Activated CD4-positive, alpha-beta T cell treated with anti-CD3 and anti-CD28 coated beads, Interleukin-2, amount 10 ng/mL, durations not matched to agents 24 days and 14 days (primary cell): ENCODE measurements at places on chromosomes 4 and X.

DNA sequence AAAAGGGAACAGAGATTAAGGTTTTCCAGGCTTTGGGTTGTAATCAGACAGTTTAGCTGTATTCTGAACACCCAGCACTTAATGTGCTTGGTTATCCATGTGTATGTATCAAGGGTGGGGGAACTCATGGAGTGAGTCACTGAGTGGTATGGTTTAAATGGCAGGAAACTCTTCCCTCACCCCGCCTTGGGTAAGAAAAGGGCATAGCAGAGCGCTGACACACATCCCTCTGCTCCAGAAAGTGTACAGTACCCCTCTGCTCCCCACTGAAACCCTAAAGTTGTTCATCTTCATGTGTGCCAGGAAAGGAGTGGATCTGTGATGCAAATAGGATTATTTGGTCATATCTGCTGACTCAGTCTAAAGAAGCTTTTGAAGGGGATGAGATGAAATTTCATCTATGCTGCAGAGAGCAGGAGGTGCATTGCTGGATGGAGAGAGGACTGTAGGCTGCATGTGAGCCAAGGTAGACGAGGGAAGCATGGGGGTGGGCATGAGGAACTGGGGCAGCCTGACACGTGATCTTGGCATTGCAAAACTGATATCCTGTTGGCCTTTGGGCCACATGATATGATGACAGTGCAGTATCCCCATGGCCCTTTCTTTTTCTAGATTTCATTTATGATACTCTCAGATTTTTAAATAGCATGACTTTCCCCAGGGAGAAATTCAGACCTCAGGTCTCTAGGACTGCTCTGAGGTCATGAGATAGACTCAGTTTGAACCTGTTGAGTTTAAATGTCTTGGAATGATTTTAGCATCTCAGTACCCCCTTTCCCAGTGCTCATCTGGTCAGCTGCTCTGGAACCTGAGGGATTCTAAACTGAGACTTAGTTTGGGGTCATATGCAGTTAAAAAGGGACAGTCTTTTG lies 84.8 kb downstream of the TMEM164 start:
- no peak for DNase-seq

DNA sequence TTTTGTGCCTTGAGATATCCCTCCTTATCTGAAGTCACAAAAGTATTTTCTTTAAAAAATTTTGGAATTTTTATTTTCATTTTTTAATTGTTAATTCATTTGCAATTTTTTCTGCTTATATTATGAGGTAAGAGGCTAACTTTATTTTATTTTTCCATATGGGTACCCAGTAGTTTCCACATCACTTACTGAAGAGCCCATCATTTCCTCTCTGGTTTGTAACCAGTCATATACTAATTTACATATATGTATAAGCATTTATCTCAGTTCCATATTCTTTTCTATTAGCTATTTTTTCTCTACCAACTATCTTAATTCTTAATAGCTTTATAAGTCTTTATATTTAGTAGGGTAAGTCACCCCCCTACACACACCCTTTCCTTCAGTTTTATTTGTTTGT lies 27.0 kb downstream of the MGARP start:
- no peak for DNase-seq

GRCh38 chr4:25031077-25031621 lies 403 bp upstream of the LGI2 start:
- peak; percentile 48 for DNase-seq

DNA sequence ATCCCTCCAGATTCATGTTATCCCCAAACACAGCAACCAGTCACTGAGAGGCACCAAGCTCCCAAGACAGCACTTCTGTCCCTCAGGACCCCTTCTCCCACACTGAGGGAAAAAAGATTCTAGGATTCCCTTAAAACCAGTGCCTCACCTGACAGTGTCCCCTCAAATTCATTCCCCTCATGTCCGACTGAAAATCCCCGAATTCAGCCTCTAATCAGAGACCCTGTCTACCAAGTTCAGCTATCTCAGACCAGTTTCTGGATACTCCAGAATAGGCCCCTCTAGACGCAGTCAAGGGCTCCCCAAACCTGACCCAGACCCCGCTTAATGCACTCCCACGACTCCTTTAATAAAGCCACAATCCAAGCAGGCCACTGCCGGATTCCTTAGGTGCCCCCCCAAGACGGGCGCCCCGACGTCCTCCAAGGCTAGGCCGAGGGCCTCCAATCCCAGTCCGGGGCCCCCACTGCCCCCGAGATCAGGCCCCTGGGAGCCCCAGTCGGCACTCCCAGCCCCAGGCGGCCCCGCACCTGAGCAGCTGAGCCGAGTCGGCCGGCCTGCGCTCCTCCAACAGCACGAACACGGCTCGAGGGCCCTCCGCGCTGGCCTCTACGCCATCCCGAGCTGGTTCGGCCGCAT lies 457 bp downstream of the TFE3 start:
- no peak for DNase-seq

DNA sequence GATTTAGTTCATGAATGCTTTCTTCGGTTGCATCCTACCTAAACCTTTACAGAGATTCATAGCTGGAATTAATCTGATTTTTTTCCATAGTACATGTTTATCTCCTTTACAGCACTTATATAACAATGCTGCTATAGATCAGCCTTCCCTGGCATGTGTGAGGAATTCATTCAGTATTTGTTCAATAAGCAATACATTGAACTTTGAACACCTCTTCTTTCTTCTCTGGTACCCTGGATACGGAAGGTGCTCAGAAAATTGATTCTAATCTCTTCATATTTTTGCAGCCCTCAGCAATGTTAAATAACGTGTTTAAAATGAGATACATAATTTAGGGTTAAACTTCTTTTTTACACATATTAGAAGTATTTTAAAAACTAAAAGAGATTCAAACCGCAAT lies 467.4 kb downstream of the TRIML1 start:
- no peak for DNase-seq

DNA sequence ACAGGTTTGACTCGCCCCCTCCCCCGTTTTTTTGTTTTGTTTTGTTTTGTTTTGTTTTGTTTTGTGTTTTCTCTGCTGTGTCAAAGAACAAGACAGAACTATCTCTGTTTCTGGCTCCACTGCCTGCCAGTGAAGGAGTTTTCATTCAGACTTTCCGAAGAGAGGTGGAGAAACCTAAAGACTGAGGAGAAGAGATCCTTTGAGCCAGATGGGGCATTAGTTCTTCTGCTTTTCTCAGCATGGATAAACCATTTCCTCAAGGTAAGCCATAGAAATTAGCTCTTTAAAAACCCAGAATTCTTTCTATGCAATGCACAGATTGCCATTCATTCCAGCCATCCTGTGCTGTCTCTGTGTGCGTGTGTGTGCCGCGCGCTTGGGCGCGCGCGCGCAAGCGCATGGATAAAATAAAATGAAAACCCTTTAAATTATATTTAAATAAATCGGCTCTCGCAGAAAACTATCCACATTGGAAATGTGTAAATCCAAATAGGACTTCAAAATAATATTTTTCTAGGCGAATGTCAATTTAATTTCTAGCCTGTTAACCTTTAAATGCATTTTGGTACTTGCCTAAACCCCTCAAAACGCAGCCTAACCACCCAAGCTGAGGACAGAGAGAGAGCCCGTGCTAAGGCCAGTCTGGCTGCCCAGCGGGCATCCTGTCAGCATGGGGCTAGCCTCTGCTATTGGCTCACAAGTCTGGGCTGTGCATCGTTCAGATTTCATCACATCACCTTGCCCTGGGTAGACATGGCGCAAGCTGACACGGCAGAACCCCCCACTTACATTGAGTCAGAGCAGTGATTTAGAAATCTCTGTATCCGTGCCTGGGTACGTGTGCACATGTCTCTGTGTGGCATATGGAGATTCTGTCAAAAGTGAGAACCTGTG lies 113.0 kb upstream of the VAMP7 start:
- no peak for DNase-seq

DNA sequence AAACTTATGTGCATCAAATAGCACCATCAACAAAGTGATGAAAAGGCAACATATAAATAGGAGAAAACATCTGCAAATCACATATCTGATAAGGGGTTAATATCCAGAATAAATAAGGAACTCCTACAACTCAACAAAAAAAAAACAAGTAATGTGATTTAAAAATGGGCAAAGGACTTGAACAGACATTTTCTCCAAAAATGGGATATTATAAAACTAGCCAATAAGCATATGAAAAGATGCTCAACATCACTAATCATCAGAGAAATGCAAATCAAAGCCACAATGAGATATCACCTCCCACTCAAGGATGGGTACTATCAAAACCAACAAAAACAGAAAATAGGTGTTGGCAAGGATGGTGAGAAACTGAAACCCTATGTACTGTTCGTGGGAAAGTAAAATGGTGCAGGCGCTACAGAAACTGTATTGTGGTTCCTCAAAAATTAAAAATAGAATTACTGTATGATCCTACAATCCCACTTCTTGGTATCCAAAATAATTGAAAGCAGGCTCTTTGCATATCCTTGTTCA lies 2.4 kb downstream of the DNAJB14 start:
- DNase-seq = no peak

- DNase-seq = no peak
These were observed 587.9 kb downstream of the TLL1 start for GRCh38 chr4:166460769-166461550.

DNA sequence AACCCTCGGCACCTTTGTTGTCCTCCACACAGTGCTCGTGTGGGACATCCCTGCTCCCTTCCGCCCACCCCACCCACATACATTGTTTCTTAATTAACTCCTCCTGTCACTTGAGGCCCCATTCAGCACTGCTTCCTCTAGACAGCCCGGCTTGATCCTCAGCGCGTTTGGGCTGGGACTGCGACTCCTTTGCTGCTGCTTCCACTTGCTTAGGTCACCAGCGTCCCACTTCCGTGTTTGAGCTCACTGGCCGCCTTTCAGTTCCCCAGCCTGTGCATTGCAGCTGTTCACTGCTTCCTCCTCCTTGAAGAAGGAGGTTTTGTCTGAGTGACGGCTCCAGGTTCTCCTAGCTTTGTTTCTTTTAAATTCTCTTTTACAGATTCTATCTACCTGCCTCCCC lies 16.1 kb downstream of the RNF4 start:
- peak; percentile 91 for DNase-seq

DNA sequence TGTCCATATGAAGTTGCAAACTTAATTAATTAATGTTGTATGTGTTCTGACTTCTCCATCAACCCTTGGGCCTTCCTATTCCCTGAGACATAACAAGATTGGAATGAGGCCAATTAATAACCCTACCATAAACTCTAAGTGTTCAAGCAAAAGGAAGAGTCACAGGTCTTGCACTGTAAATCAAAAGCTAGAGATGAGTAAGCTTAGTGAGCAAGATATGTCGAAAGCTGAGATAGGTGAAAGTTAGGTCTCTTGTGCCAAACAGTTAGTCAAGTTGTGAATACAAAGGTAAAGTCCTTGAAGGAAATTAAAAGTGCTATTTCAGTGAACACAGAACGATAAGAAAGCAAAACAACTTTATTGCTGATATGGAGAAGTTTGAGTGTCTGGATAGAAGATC lies 58.2 kb upstream of the GPRIN3 start:
- DNase-seq = no peak

DNA sequence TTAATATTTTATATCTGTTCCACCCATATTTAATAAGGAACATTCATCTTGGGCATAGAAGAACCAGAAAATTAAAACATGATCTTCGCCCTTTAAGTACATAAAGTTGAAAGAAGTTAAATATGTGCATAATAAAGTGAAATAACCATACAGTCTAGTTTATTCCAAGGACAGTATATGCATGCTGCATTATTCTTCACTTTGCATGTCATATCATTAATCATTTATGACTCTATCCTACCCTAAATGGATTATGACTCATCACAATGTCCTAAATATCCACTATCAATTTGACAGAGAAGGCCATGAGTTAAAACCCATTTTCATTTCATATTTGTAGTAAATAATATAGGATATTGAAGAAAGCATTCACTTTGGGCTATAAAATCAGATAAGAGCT lies 576.5 kb upstream of the GNPDA2 start:
- DNase-seq = no peak

DNA sequence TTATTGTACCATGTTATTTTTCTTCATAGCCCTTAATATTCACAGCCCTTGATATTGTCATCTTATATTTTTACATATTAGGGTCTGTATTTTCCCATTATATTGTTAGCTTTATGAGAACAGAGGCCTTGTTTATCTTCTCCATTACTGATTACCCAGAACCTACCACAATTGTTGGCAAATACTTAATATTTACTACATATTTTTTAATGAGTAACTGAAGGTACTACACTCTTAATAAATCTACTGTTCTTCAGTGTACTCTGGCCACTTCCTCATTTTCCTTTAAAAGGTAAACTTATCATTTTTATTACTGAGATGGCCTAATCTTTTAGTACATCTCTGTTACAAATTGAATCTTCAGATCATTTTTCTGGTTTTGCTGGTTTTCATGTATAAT lies 133.5 kb downstream of the COL4A5 start:
- DNase-seq = no peak

GRCh38 chr4:111031596-111031995 lies 408.7 kb upstream of the PITX2 start:
- DNase-seq = no peak

- no peak for DNase-seq
These were observed 54.0 kb downstream of the C4orf33 start for GRCh38 chr4:129149906-129150305.

DNA sequence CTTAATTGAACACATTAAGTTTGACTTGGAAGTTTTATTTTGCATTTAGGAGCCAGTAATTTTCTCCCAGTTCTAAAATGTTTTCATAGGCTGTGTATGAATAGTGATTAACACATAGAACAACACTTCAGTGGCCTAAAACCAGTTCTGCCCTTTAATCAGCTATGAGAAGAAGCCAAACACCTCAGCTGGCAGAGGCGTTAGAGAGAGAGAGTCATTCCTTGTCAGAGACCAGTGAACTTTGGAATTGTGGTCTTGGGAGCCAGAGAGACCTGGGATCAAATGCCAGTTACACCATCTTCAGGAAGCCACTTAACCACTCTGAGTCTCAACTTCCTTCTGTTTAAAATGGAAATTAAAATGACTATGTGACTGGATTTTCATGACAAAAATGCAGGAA lies 39.3 kb upstream of the PRPS2 start:
- DNase-seq = no peak

DNA sequence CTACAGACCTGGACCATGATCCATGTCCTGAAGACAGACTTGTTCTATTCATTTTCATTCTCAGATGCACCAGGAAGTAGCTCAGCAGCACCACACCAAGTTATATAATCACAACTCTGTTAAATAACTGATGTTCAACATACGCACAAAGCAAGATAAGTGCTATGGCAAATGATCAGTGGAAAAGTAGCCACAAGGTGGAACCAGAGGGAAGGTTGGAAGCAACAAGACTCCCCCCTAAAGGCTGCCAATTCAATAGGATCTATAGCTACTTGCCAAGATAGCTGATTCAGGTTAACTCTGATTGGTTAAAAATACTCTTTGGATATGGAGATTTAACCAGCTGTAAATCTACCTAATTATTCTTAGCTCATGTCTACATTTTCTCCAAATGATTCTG lies 23.7 kb upstream of the FAM47B start:
- DNase-seq = no peak

DNA sequence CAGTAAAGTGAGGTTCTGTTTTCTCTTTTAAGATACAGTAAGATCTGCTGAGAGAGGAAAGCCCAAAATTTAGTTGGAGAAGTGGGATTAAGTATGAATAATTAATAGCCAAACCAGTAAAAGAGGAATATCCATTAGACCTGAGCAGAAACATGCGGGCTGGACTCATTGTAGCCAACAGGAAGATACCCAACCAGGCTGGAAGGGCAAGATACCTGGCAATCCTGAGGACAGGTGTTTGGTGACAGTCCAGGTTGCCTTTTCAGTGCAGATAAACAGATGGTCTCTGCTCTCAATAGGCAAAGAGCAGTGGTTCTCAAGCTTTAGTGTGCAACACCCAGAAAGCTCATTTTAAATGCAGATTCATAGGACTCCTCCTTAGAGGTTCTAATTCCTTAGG lies 980.8 kb upstream of the GRID2 start:
- DNase-seq = no peak

- no peak for DNase-seq
These were observed 14.3 kb upstream of the TDO2 start for GRCh38 chr4:155889031-155889793.
